ENCODE measurements at places on chromosomes 7 and 10. TPM values are rescaled to one million over a fixed set of nuclear protein-coding genes. Genes with fewer than 3 reads are reported as not detected.

DNA sequence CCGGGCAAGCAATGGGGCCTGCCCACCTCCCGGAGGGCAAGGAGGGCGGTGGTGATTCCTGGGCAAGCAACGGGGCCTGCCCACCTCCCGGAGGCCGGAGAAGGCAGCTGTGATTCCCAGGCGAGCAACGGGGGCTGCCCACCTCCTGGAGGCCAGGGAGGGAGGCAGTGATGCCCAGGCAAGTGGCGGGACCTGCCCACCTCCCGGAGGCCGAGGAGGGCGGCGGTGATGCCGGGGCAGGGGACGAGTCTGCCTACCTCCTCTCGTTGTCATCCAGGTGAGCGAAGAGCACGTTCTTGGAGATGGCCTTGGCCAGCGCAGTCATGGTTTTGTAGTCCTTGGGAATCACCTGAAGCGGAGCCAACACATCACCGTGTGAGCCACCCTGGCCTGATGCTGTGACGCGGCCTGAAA, 49.5 kb upstream of the DNAAF5 start:
- DNase-seq: no peak

DNA sequence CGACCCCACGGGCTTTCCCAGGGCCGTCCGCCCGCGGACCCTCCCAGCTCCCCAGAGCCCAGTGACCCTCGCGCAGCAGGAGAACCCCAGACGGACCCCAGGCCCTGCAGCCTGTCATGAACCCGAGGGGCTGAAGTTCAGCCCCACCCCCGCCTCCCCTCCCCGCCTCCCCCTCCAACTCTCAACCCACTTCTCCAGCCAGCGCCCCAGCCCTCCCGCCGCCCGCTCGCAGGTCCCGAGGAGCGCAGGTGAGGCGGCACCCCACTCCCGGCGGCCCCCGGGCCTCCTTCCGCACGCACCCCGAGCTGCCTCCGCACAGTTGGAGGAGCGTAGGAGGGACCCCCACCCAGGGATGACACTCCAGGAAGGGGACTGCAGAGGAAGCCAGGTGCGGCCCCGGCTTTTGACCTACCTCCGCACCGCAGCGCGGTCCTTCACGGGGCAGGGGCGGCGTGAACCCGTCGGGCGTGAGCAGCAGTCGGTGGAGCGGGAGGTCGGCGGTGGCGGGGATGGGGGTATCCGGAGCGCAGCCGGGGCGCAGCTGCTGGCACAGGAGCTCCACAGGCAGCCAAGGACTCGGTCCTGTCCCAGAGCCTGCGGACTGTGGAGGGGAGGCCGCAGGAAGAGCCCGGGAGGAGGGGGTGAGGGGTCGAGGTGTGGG, at the start of gene TMEM176A:
Gene TMEM176A (plus strand): TSS at position 189 of the 661 bp plus-strand sequence. CDS start 782 bp downstream, outside the sequence.
- peak; percentile 16 for DNase-seq

DNA sequence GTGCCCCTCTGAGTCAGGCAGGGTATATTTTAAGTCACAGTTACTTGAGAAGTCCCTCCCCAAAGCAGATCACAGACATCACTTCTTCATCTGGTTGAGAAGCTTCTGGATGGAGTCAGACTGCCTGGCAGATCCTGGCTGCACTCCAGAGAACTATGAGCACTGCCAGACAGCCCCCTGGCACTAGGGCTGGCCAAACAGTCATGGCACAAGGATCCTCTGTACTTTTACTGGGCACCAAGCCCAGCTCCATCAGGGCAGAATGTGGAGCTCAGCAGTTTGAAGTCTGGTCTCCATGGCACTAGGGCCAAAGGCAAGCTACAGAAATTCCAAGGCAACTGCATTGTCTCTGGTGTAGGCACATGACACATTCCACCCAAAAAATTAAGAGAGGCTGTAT, 162.1 kb downstream of the NRG3 start:
- DNase-seq: no peak

GRCh38 chr7:117113871-117114270, 160.6 kb downstream of the ST7 start:
- DNase-seq: no peak

GRCh38 chr7:50298811-50299562, 5.5 kb upstream of the IKZF1 start:
- DNase-seq: peak; percentile 4

- peak; percentile 7 for DNase-seq
Measured at GRCh38 chr7:54788664-54789063, 29.7 kb upstream of the SEC61G start.

DNA sequence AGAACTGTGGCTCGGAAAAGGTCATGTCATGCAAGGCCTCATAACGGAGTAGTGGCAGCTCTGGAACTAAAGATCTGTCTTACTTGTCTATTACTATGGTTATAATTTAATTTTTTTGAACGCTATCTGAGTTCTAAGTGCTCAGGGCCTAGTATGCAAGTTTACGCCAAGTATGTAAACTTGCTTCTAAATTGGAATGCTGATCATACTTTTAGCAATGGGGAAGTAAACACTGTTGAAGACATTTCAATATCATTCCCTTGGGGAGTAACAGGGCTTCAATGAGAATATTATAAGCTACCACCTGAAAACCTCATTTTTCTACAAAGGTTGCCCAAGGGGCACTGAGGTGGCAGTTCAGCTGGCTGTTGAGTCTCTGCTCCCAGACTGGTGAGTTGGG, 69.5 kb upstream of the NFKB2 start:
- DNase-seq: no peak

- no peak for DNase-seq
Measured at GRCh38 chr10:110033701-110034235, 26.0 kb downstream of the ADD3 start.

GRCh38 chr7:80387634-80388193, 124.2 kb downstream of the GNAT3 start:
- DNase-seq: no peak

The CCDC136 gene
- total RNA-seq: 13.9 TPM

The DGKI gene
- not detected for total RNA-seq

The STEAP2 gene
- total RNA-seq: not detected

DNA sequence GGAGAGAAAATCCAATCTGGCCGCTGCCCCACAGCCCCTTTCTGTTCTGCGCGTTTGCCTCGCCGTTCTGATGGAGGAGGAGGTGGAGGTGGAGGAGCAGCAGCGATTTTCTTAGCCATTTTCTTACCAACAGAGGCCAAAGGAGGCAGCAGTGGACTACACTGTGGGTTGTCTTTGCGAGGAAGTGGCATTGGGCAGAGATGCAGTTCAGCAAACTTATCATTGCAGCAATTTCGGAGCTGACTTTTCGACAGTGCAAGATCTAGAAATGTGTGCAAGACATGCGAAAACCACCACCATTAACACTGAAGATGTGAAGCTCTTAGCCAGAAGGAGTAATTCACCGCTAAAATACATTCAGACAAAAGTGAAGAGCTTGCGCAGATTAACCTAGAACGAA, 1.9 kb upstream of the ARL4A start:
- DNase-seq: peak; percentile 58

GRCh38 chr7:129721068-129721467, 109.5 kb downstream of the NRF1 start:
- DNase-seq: no peak

- DNase-seq: no peak
Measured at GRCh38 chr7:34652809-34653208, 5.2 kb upstream of the NPSR1 start.

DNA sequence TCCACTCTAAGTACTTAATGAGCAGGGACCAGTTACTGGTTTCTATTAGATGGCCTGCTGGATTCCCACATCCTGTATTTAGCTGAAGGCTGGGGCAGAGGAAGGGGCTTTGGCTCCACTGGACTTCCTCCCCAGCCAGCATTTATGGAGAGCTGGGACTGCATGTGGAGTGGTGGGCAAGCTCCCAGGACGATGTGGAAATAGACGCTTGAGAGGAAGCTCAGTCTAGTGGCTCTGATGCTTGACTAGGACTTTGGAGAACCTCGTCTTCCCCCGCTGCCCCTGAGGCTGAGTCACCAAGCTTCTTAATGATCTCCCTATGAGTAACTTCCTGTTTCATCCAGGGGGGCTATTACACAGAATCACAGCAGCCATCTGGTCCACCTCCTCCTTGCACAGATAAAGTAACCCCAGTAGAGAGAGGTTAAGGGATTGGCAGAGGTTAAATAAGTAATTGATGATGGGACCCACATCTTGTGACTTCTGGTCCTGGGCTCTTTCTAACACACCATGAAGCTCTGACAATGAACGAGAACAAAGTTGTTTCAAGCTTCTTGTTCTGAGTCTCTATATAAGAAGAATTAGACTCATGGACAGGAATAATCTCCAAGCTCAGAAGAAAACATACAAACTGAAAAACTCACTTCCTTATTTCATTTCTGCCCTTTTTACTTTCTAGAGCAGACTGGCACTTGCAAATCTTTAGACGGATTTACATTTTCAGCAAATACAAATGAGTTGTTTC, 126.2 kb downstream of the PRPF18 start:
- DNase-seq: peak; percentile 60

The PRPS1L1 gene
- not detected for total RNA-seq

GRCh38 chr7:130275826-130276297, 9.2 kb downstream of the CPA2 start:
- no peak for DNase-seq

DNA sequence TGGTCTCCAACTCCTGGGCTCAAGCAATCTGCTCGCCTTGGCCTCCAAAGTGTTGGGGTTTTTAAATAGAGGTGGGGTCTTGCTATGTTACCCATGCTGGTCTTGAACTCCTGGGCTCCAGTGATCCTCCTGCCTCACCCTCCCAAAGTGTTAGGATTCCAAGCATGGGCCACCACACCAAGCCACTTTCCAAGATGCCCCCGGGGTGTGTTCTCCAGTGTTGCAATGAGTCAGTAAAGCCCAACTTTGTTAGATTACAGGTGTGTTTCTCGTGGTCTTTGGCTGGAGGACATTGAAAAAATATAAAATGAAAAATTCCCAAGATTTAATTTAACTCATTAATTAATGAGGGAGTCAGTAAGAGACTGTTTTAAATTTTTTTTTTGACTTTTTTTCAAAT, 29.2 kb downstream of the TACR2 start:
- no peak for DNase-seq

DNA sequence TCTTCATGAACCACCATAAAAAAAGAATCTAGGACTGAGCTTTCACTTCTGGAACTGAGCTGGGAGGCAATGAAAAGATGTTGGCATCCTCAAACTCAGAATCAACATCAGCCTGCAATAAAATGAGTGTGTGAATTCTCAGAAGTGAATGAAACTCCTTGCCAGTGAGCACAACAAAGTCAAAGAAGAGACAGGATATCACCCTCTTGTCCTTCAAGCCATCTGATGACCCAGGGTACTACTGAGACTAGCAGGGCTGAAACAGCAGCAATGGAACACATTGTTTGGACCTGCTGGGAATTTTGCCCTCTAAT, 13.0 kb downstream of the SLC25A13 start:
- DNase-seq: no peak

The LOXL4 gene
- not detected for total RNA-seq

The DDC gene
- total RNA-seq: not detected

- DNase-seq: no peak
Measured at GRCh38 chr7:132471515-132471914, 104.8 kb downstream of the PLXNA4 start.

- DNase-seq: peak; percentile 30
Measured at GRCh38 chr7:55517191-55517633, 55.1 kb downstream of the VOPP1 start.

The HTR5A gene
- total RNA-seq: not detected

- DNase-seq: no peak
Measured at GRCh38 chr7:97450516-97450915, 281.4 kb upstream of the TAC1 start.

DNA sequence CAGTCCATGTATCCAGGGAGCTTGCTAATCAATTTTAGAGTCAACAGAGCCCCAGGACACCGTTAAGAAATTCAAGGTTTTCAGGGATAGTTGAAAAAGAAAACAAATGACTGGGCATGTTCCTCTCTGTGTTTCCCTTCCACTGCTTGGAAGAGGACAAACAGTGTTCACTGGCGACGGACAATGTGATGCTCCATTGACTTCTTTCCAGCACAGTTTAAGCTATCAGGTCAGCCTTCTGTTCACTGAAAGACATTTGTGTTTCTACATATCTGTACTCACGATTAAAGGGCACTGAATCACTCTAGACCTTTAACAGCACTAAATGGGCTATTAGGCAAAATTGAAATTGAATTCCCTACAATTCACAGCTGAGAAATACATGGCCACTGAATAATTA, 123.6 kb downstream of the RNLS start:
- DNase-seq: no peak

DNA sequence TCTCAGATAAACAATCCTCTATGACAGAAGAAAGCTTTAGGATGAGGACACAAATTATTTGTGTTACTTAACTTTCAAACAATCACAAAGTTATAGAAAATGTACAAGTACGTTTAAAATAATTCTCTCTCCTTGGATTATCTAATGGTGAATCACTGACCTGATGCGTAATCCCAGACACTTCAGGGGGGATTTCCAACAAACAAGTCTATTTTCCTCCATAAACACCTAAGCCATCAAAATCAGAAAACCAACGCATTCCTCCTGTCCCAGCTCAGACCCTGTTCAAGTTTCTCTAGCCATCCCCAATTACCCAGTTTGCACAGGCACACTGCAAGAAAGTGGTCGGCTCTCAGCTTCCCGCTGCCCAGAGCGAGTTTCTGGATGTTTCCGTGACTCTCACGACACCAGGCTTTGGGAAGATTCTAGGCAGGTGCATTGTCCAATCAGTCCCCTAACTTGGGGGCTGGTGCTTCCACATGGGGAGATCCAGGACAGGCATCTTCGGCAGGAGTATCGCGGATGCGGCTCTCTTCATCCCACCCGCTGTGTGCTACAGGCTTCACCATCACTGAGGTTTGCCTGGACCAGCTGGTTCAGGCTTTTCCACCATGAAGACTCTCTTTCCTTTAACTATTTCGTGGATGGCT, 200.0 kb downstream of the ZMYND11 start:
- DNase-seq: no peak

The AGBL3 gene
- 11.1 TPM for total RNA-seq

- no peak for DNase-seq
Measured at GRCh38 chr7:35823440-35823839, 22.6 kb downstream of the SEPTIN7 start.

DNA sequence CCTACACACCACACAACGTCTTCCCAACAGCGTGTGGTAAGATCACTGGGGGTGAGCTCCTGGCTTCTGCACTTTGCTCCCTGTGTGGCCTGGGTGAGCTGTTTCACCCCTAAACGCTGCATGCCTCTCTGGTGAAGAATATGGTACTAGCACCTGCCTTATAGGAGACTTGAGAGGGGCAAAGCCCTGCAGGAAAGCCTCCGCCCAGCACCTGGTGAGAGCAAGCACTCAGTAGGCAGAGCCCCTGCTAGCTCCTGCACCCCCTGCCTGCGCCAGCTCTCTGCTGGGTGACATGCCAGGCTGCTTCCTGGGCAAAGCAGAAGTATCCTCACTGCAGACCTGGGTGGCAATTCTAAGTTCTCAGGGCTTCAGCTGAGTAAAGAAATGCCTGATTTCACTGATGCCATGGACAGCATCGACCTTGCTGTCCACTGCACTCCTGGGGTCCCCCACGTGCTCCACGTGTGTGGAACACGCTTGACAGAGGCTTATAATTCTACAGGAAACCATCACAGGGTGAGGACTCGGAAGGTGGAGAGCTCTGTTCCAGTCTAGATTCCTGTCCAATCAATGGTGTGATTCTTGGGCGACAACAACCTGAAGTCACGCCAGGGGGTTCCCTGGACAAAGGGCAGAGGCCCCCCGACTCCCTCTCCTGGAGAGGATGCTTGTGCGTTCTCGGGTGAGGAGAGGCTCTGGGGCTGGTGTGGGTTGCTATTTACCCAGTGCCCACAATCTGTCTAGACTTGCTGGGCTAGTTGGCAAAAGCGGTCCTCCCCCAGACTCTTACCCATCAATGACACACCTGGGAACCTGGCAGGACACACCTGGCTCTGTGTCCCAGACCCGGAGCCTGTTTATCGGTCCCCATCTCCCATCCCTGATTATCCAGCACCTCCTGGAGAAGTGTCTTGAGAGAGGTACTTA, 5.0 kb upstream of the CALML5 start:
- DNase-seq: no peak

The BET1 gene
- 40.7 TPM for total RNA-seq

- no peak for DNase-seq
Measured at GRCh38 chr7:150756166-150756565, 18.9 kb downstream of the GIMAP5 start.
